ENCODE measurements at places on chromosomes 5 and 9.

DNA sequence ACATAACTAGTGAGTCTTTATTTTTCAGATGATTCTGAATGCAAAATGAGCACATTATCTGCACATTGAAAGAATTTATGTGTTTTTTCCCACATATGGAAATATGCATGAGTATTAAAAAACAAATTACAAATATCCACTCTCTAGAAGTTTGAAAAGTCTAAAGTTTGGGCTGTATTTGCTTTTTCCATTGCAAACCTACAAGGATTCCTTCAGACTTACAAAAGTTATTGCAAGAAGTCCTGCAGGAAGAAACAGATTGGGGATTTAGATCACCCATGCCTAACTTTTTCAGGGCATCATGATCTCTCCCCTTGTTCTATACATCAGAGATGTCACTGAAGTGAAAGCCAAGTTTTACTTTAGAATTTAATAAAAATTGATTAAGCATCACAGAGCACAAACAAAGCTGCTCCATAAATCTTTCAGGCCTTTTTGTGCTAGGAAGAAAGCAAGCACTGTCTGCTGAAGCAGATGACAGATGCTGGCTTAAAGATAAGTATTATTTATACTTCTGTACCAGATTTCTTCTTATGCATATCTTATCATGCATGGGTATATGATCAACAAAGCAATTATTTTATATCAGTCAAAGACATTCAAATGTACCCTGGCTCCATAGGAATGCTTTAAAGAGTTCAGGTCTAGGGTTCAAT is 71.7 kb downstream of the NFIB start:
- no peak for DNase-seq

DNA sequence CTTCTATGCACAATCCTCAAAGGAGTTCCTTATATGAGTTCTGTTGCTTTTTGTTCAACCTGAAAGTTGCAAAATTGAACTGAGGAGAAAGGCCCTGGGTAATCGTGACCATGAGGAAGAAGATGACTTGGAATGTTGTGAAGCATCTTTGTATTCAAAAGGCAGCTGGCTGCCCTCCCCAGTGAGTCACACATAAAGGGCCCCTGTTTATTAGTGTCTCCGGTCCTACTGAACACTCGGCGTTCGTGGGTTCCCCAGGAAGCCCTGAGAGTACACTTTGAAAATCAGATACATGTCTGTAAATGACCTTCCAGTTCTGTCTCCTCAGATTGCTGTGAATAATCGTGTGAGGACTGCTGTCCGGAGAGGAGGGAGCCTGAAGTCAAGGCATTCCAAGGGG is 73.6 kb downstream of the C9orf153 start:
- no peak for DNase-seq

GRCh38 chr9:101172616-101173015 is 144.1 kb downstream of the PLPPR1 start:
- no peak for DNase-seq

DNA sequence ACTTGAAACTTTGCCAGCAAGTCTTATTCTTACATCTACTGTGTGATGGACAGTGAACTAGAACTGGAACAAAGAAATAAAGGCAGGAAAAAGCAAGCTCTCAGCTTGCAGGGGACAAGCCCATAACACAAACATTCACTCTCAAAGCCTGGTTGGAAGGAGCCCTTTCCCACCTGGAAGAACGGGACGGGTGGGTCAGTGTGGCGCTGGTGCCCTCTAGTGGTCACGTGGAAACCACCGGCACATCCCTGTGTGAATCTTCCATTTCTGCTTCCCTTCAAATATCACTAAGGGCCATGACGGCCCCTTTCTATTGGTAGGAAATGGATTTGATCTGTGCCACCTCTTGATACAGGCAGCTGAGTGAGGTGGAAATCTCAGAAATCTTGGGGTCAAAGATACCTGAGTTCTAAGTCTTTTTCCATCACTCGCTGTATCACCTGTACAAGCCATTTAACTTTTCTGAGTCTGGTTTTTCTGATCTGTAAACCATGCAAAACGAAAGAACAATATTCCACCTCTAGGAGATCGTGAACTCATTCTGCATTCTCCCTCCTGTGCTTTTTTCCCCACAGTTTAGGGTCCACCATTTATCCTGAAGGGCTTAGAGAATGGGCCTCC is 211.6 kb downstream of the MSX2 start:
- no peak for DNase-seq

DNA sequence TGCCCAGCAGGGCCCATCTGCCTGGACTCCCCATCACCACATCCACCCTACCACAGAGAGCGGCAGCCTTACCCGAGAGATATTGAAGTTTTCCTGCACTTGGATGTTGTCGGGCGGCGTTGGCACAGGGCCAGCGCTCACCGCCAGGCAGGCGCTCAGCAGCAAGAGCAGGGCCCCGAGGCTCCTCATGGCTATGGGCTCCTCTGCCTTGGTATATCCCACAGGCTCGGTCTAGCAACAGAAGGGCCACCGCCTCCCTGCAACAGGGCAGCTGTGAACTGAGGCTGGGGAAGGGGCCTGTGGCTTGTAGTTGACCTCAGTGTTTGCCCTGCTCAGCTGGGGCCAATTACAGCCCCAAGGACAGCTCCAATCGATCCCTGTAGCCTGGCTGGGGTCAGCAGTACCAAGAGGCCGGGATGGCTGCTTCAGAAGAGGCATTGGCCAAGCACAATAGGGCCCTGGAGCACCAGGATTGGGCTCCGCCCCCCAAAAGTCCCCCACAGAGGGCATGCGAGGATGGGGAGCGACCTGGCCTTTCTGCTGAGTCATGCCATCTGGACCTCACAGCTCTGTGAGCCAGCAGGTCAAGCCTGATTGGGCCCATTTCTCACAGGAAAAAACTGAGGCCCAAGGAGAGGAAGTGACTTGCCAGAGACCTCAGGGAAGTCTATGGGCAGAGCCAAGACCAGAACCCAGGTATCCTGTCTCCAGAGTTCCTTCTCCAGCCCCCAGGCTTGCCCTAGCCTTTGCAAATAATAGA is at the start of gene AMBP:
TSS of gene AMBP (minus strand) at position 280 of the 760 bp plus-strand sequence. CDS start at position 189, 91 bp downstream.
- DNase-seq: no peak

DNA sequence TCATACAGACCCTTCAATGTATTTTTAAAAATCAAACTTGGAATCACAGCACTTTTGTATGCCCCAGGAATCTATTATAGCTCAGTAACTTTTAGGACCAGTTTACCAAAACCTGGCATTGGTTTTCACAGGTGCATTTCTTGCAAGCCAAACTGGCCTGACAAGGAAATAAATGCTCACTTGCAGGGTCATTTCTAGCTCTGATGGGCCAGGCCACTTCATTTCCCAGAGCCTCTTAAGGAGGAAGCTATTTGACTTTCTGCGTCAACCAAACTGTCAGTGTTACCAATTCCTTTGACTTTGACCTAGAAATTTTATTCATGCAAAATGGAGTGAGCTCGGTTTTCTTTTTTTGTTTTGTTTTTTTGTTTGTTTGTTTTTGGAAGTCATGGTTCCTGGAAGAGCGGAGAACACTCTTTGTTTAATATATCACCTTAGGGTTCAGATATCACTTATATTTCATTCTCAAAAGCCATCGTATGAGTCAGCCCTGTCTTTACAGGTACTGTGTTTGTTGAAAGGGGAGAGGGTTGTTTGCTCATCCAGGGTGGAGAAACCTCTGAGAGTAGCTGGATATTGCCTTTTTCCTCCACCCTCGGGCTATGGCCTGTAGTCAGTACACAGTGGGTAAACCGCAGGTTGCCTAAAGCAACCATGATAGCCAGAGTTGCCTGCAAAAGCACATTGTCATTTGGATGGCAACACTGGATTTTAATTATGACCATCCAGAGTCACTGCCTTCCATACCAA is 58.9 kb downstream of the GNA14 start:
- DNase-seq: no peak

GRCh38 chr5:74621492-74621891 is 19.0 kb downstream of the ENC1 start:
- DNase-seq: no peak

- no peak for DNase-seq
Measured at GRCh38 chr9:87599901-87600610, 102.4 kb downstream of the DAPK1 start.

DNA sequence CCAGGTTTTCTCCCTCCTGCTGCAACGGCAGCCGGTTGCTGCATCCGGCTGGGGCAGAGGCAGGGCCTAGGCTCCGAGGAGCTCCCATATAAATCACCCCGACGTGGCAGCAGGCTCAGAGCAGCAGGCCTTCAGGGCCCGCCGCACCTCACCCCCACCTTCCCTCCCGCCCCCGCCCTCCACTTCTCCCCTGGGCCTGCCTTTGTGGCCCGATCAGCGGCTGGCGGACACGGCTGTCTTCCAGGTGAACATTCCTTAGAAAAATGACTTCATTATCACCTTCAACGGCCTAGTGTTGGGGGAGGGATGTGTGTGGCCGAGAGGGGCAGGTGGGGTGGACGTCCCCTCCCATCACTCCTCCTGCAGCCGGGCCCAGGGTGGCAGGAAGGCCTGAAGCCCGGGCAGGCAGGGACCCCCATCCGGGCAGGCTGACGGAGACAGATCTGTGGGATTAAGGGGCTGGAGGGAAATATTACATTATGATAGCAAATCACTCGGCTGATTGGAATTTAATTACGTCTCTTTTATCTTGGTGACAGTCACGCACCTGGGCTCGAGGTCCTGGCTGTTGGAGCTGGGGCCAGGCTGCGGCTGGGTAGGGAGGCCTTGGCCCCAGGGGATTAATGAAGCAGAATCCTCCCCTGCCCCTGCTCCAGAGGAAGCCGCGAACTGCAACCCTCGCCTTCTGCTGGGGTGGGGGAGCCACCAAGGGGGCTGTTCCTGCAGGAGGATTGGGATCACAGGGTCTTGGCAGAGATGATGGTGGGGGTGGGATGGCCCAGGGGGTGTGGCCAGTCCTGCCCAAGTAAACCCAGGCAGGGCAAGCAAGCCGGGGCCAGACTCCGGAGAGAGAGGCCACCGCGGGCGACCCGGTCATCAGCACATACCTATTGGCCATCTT is 38.4 kb upstream of the RXRA start:
- no peak for DNase-seq

DNA sequence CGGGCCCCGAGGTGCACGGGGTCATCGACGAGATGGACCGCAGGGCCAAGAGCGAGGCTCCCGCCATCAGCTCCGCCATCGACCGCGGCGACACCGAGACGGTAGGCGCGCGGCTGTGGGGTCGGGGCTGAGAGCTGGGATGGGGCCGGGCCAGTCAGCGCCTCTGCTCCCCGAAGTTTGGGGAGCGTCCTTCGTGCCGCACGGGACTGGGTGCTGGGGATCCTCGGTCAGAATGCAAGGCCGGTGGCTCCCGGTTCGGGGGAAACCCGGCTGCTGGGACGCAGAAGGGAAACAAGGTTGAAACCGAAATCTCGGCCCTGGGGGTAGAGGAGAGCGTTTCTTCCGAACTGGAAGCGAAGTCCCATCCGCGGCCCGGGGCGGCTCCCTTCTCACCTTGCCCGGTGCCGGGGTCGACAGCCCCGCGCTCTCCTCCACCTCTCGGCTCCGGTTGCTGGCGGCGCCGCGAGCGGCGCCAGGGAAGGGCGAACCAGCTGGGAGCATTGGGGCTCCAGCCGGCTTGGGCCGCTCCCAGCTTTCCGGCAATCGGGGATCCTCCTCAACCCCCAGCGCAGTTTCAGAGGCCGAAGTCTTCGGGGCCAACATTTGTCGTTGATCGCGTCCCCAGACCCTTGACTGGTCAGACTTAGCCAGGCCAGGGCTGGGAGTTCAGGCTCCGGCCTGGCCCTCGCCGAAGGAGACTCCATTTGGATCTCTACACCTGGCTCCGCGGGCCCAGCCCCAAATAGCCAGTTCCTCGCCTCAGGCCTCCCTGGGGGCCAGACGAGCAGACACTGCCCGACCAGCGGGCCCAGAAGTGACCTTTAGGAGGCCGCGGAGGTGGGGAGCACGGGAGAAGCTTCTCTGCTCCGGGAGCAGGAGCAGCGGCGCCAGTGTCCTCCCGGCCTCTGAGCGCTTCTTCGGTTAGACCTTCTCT is 1.1 kb downstream of the LHX2 start:
- no peak for DNase-seq

- no peak for DNase-seq
Measured at GRCh38 chr5:95760273-95761191, 29.4 kb downstream of the RHOBTB3 start.

DNA sequence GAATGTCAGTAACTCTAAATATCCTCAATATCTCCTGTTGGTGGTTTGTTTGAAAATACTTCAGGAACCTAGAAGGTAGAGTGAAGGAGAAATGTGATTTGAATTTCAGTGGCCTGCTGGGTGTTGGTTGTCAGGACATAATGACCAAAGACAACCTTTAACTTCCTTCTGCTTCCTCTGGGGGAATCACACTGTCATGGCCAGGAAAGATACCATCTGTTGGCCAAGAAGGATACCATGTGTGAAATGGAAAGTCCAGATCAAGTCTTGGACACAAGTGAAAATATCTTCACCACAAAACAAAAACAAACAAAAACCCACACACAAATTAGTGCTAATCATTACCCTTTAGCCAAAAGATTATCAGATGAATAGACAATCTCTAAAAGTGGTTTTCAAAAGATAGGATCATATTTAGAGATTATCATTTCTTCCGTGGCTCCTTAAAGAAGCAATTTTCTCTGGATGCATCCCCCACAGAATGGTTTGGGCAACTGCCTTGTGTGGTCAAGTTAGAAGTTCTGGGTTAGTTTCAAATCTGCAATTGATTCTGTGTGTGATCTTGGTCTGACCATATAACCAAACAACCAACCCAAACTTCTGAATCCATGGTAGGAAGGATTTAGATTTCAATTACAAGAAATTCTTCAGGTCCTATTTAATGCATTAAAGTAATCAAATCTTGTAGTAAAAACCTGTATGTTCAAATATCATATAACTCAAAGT is 1.6 kb downstream of the C1QTNF3 start:
- no peak for DNase-seq

GRCh38 chr5:65078331-65078730 is 309.6 kb downstream of the CWC27 start:
- no peak for DNase-seq

GRCh38 chr5:32230356-32231099 is 56.4 kb upstream of the GOLPH3 start:
- DNase-seq: no peak

- DNase-seq: no peak
Measured at GRCh38 chr5:124126504-124127217, 614.7 kb downstream of the CSNK1G3 start.

GRCh38 chr9:3677541-3677940 is 151.7 kb upstream of the RFX3 start:
- no peak for DNase-seq

DNA sequence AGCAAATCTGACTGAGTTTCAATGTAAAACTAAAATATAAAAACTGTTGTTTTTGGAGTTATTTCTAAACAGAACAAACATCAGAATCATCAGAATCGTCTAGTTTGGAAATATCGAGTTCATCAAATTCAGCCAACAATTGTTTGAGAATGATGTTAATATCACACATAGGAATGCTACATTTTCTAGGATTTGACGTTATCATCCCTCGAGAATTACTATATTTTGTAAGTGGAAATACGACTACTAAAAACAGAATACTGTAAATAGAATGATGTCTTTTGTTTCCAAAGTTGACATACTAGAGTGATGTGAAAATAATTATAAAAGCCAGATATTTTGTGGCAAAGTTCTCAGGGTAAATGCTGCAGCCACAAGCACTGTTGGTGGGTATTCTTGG is 805.9 kb downstream of the TLE1 start:
- DNase-seq: no peak

GRCh38 chr5:58501778-58502417 is 10.7 kb downstream of the GAPT start:
- DNase-seq: no peak

- no peak for DNase-seq
Measured at GRCh38 chr5:158560170-158560569, 539.5 kb downstream of the EBF1 start.

GRCh38 chr9:127423476-127423933 is 677 bp upstream of the ZNF79 start:
- no peak for DNase-seq

- DNase-seq: no peak
Measured at GRCh38 chr9:123138163-123138562, 104.7 kb downstream of the GPR21 start.

Measured in stimulated activated CD8-positive, alpha-beta memory T cell treated with anti-CD3 and anti-CD28 coated beads, Interleukin-7, amount 100 ng/mL, for 4 hours (primary cell).